ENCODE measurements at places on chromosomes 7 and 10.

DNA sequence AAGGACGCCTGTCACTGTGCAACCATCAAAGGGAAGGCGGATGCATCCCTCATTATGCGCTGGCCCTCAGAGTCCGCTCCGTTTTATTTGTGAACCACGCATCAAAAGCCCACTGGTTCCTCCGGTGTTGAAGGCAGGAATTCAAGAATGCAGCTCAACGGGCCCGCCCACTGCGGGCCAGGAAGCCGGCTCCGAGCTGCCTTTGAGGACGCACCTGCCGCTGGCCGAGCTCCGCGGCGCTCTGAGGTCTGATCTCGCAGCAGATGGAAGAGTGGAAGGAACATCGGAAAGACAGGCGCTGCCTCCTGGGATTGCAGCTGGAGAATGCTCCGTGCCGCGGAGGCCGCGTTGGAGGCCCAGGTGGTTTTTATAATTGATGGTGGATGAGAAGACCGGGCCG, 56.9 kb upstream of the ADGRA1 start:
- DNase-seq: peak; percentile 36

DNA sequence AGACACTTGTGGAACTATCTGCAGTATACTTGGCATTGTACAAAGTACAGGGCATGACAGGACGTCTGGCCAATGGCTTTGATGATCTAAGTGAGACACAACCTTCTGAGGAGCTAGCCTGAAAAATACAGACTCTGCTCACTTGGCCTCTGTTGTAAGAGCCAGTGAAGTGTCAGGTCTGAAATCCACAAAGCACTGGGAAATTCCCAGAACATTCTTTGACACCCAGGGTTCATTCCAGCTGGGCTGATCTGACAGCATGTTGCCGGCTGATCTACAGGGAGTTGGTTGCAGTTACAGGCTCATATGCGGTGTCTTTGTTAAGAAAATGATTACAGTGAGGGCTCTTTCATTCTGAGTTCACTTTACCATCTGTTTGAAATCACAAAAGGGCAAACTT, 354.6 kb downstream of the PHF14 start:
- no peak for DNase-seq

GRCh38 chr10:52217531-52217930, 96.5 kb upstream of the DKK1 start:
- no peak for DNase-seq

GRCh38 chr7:149214020-149214720, 18.8 kb downstream of the ZNF282 start:
- no peak for DNase-seq

DNA sequence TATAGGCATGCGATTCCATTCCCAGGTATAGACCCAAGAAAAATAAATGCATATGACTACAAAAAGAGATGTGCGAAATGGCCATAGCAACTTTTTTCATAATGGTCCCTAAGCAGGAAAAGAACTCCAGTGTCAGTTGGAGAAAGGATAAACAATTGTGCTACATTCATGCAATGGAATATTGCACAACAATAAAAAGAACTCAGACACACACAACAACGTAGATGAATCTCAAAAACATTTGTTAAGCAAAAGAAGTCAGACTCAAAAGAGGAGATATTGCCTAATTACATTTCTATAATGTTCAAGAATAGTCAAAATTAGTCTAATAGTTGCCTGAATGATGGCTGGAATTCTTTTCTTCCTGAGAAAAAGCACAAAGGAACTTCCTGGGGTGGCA, 141.1 kb upstream of the GLI3 start:
- DNase-seq: no peak
